AG09309 (cell line): ENCODE measurements at places on chromosomes 2 and 18.

GRCh38 chr2:160942476-160943142, 217.6 kb upstream of the TANK start:
- no peak for DNase-seq

GRCh38 chr2:151777935-151778334, 43.7 kb upstream of the NEB start:
- no peak for DNase-seq

DNA sequence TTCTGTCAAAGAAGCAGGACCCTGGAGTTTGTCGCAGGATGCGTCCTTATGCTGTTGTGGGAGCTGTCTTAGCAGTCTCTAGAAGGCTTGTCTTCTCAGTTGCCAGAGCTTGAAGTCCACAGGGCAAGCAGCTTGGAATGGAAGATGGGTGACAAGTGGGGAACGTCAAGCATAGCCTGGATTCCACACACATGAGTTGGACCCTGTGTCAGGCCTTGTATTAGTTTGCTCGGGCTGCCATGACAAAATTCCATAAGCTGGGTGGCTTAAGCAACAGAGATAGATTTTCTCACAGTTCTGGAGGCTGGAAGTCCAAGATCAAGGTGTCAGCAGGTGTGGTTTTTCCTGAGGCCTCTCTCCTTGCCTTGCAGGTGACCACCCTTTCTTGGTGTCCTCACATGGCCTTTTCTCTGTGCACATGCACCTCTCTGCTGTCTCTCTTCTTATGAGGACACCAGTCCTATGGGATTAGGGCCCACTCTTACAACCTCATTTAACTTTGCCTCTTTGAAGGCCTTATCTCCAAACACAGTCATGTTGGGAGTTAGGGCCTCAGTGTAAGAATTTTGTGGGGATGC, 51.3 kb downstream of the THNSL2 start:
- DNase-seq = no peak

DNA sequence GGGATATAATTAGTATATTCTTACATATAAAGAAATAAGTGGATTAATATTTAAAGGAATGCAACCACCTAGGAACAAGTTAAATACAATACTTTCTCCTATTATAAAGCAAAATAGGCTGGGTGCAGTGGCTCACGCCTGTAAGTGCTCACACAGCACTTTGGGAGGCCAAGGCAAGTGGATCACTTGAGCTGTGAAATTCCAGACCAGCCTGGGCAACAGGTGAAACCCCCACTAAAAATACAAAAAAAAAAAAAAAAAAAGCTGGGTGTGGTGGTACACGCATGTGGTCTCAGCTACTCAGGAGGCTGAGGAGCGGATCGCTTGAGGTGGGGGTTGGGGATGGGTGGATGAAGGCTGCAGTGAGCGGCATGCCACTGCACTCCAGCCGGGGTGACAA, 286.2 kb upstream of the EPC2 start:
- DNase-seq = no peak

GRCh38 chr2:147398996-147399395, 445.8 kb upstream of the ACVR2A start:
- DNase-seq = no peak

GRCh38 chr2:57448816-57449215, 597.8 kb upstream of the VRK2 start:
- DNase-seq = no peak

DNA sequence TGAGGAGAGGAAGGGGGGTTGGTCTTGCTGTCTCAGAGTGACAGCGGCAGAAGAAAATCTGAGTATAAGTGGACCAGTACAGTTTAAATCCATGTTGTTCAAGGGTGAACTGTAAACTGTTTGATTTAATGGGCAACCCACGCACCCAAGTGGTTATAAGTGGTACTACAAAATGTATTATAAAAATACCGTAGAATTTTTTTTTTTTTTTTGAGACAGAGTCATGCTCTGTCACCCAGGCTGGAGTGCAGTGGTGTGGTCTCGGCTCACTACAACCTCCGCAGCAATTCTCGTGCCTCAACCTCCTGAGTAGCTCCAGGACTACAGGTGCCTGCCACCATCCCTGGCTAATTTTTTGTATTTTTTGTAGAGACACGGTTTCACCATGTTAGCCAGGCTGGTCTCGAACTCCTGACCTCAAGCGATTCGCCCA, 2.1 kb upstream of the CHCHD5 start:
- peak; percentile 32 for DNase-seq

GRCh38 chr2:233209533-233210171, 41.8 kb upstream of the ATG16L1 start:
- DNase-seq = no peak

DNA sequence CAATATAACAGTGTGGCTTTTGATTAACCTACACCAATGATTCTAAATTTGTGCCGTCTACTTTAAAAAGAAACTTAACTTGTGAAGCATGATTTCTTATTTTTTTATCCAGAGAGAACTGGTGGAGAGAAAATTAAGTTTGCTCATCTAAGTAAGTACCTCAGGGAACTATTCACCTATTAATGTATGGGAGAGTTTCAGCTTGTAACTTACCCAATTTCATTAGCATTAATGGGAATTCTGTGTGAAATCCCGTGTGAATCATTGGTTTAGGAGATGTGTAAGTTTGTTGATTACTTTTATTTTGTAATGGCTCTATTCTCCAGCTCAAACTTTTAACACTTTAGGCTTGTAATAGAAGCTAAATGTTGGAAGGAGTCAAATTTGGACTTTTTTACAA, 1061.5 kb downstream of the TDRD15 start:
- no peak for DNase-seq

- DNase-seq = no peak
Measured at GRCh38 chr2:72095364-72095763, 52.3 kb downstream of the CYP26B1 start.

GRCh38 chr2:97953853-97954252, 41.9 kb downstream of the TMEM131 start:
- no peak for DNase-seq

DNA sequence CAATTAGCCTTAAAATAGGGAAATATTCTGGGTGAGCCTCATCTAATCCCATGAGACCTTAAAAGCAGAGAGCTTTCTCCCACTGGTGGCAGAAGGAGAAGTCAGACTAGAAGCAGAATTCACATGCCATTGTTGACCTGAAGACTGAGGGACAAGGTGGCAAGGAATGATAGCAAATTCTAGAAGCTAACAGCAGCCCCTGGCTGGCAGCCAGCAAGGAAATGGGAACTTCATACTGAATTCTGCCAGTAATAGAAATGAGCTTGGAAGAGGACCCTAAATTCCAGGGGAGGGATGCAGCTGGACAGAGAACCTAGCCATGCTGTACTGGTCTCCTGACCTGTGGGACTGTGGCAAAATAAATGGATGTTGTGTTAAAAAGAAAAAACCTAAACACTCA, 19.5 kb downstream of the B3GNT7 start:
- no peak for DNase-seq

GRCh38 chr2:134911400-134911785, 7.2 kb upstream of the CCNT2 start:
- DNase-seq = no peak

- DNase-seq = no peak
Measured at GRCh38 chr2:217204358-217204757, 344.5 kb upstream of the TNP1 start.

DNA sequence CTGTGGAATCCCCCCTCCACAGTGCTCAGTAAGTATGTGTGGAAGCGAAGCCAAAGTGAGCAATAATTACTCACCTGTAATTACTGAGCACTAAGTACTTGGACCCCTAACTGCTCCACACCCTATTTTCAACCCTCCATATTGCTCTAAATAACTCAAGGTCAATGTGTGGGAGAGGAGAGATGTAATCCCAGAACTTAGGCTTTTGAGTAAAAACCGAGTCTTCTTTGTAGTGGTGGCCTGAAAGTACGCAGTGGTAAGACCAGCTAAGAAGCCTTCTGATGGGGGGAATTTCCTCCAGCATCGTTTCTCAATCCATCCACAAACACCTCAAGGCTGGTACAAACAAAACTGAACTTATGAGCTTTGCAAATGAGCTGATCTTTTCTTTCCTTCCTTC, 551.6 kb downstream of the ZEB2 start:
- no peak for DNase-seq

GRCh38 chr2:206614811-206615210, 27.5 kb upstream of the FAM237A start:
- DNase-seq = no peak

DNA sequence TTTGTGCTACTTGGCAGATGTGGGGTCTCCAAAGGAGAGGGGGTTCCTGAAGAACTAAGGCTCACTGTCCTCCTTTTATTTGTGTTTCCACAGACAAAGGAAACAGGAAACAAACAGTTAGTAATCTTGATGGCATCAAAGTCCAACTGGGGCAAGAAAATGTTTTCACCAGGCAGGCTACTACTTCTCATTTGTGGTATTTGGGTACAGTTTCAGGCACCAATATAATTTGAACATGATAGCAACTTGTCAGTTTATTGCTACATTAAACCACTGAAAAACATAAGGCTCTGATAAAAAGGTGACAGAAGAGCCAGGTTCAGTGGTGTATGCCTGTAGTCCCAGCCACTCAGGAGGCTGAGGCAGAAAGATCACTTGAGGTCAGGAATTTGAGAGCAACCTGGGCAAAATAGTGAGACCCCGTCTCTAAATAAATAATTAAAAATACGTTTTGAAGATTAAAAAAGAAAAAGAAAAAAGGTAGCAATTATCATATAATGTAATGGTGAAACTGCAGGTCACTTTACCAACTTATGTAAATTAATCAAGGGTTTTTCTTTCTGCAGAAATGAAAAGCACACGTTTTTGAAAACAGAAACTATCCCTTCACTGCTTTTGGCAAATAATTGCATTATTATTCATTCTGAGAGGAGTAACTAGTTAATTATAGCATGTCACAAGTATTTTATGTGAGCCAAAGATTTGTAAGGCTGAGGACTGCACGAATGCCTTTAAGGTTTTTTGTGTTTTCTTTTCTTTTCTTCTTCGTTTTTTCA, 157.5 kb upstream of the CAVIN2 start:
- DNase-seq = no peak

DNA sequence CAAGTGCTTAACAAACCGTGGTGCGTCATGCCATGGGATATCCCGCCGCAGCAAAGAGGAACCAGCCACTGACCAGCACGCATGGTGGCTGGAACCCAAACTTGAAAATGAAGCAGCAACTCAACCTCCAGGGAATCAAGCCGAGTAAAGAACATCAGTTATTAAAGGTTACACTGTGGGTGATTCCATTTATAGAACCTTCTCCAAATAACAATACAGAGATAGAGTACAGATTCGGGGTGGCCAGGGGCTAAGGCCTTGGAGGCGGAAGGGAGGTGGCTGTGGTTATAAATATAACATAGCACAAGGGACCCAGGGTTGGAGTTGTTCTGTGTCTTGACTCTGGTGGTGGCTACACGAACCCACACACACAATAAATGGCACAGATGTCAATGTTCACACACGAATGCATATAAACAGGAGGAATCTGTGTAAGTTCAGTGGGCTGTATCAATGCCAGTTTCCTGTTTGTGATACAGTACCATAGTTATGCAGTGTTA, 123.1 kb downstream of the EIPR1 start:
- DNase-seq = no peak

DNA sequence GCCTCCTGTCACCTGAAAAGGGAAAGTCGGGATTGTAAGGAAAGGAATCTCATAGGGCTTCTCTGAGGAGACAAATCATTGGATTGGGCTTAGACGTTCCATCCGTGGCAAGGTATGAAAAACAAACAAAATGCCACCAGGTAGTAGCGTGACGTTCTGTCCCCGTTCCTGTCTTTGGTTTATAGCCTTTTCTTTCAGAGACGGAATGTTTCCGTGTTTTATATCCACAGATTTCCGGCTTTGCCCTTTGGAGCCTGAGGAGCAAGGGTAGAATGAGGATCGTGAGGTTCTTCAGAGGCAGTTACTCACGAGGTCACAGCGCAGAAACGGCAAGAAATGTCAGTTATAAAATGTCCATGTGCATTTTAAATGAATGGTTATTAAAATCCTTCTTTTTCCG, 118.3 kb downstream of the TMEM18 start:
- DNase-seq = no peak

- no peak for DNase-seq
Measured at GRCh38 chr2:206080927-206081326, 5.0 kb downstream of the INO80D start.

GRCh38 chr2:38271697-38272096, 105.4 kb downstream of the ATL2 start:
- no peak for DNase-seq

GRCh38 chr2:68223419-68223818, 28.9 kb downstream of the PPP3R1 start:
- no peak for DNase-seq

GRCh38 chr2:37379881-37380296, 35.5 kb downstream of the QPCT start:
- DNase-seq = no peak

DNA sequence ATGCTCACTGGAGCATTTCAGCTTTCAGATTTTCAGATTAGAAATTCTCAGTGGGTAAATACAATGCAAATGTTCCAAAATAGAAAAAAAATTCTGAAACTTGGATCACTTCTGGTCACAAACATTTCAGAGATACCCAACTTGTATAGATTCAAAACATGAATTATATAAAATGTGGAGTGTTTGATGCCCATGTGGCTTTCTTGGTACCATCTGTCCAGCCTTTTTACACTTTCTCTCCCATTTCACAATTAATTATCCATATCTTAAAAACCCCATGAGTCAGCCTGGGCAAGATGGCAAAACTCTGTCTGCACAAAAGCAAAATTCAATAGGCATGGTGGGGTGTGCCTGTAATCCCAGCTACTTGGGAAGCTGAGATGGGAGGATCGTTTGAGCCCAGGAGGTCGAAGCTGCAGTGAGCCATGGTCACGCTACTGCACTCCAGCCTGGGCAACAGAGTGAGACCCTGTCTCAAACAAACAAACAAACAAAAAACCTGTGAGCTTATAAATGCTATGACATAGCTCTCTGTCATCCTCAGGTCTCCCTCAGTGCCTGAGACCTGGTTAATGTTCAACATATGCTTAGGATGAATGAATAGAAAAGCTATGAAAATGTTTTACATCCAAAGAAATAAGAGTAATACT, 146.3 kb upstream of the TTC39C start:
- no peak for DNase-seq

GRCh38 chr2:189579585-189580186, 900 bp downstream of the SLC40A1 start:
- DNase-seq = no peak

- no peak for DNase-seq
Measured at GRCh38 chr2:43219383-43220228, 6.8 kb downstream of the ZFP36L2 start.

GRCh38 chr2:153074207-153074606, 355.8 kb downstream of the ARL6IP6 start:
- DNase-seq = no peak

GRCh38 chr2:26892922-26893524, 45.1 kb downstream of the DPYSL5 start:
- DNase-seq = no peak
